ENCODE measurements at places on chromosomes 1 and 21.

GRCh38 chr1:156816561-156817328 lies at the start of gene SH2D2A:
Gene SH2D2A (minus strand): TSS chr1:156816848. CDS start chr1:156816708, 140 bp downstream.
- no peak for DNase-seq

DNA sequence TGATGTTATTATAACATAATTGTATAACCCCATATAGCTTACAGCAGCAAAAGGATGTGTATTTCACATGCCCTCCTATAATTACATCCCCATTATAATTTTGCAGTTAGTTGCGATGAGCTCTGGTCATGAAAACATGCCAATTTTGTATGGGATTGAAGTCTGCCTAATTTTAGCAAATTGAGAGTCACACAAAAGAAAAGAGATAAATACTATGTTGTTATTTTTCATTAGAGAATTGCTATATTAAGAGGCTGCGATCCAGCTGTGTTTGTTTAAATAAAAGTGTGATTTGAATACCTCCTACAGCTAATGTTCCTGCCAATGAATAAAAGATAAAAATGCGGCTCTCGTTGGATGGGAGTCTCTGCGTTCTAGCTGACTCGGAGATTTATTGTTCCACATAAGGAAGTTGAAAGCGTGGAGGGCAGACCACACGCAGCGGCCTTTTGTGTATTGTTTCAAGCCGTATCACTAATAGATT lies 461.0 kb upstream of the NFIA start:
- DNase-seq, result no peak

DNA sequence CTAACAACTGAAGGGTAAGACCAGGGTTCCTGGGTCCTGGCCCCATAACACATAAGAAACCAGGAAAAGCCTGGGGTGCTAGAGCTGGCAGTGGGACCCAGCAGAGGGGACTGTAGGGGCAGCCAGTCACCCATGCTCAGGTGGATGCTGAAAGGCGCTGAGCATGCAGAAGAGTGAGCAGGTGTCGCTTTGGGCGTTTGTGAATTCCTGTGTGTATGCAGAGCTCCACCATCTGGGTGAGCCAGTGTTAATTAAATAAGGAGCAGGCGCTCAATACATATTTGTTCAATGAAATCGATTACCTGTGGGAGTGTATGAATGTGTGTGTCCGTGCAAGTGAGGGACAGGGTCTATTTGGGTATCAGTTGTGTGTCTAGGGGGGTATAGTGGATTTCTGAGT lies 499 bp downstream of the C1QA start:
- peak; percentile 51 for DNase-seq

- DNase-seq, result no peak
These were observed 33.0 kb downstream of the CACHD1 start for GRCh38 chr1:64502931-64503330.

- no peak for DNase-seq
These were observed 100.8 kb downstream of the PRDM16 start for GRCh38 chr1:3169665-3170356.

DNA sequence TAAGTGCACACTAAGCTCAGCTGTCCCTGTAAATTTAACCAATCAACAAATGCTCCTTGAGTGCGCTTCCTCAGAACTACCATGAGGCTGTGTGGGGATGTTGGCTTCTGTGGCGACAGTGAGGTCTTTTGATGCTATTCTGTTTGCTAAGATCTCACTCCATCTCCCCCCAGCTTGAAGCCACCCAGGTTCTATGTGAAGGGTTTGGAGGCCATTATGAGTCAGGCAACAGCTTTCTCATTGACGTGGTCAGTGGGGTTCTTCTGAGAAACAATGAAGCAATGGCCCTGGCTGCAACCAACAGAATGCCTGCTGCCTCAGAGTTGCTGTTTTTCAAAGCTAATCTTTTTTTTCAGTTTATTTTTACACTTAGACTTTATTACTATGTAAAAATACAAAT lies 205.5 kb downstream of the PTBP2 start:
- DNase-seq, result no peak

GRCh38 chr1:97461782-97462181 lies 459.1 kb downstream of the DPYD start:
- no peak for DNase-seq

DNA sequence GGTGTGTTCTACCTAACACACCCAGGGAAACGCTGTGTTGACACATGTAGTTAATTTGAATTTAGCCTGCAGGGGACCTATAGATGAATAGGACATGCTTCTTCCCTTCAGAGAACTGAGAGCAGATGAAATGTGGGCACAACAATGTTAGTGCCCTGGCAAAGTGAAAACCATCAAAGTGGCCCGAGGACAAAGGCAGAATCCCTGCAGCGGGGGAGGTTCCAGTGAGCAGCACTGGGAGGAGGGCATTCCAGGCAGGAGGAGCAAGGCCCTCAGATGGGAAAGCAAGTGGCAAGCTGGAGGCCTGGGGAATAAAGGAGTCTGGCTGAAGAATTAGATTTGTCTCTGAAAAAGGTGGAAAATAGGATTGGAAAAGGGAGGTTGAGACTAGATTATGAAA lies 37.2 kb downstream of the C1orf94 start:
- no peak for DNase-seq

- DNase-seq, result peak; percentile 46
These were observed 32.9 kb upstream of the ATP2B4 start for GRCh38 chr1:203593723-203594122.

GRCh38 chr1:6695868-6696267 lies 5.7 kb downstream of the DNAJC11 start:
- no peak for DNase-seq

Measured in T47D (cell line).